ENCODE measurements at places on chromosomes 13 and 19.

DNA sequence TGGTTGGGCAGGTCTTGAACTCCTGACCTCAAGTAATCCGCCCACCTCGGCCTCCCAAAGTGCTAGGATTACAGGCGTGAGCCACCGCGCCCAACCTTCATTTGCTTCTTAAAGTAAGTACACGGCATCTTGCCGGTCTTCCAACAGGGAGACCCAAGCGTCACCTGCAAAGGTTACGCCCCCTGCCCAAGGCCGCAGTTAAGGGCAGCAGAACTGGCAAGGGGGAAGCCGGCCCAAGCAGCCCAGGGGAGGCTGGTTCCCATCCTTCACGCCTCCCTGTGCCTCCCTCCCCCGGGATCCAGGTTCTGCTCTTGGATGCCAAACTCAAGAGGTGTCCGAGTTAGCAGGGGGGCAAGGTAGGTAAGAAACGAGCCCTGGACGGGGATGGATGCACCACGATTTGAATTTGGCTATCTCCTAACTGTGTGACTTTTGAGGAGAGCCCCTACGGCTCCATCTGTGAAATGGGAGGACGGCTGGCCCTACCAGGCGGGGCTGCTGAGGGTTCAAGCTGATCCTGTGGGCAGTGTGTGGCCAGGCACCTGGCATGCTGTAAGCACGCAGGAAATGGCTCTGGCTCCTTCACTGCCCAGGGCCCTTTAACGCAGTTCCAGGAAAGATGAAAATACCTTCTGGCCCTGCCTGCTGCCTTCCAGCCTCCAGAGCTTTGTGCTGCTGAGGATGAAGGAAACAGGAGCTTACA lies 9.0 kb downstream of the RFX1 start:
- no peak for DNase-seq

- DNase-seq, result no peak
Observed at GRCh38 chr13:93364166-93364565, 137.6 kb downstream of the GPC6 start.

DNA sequence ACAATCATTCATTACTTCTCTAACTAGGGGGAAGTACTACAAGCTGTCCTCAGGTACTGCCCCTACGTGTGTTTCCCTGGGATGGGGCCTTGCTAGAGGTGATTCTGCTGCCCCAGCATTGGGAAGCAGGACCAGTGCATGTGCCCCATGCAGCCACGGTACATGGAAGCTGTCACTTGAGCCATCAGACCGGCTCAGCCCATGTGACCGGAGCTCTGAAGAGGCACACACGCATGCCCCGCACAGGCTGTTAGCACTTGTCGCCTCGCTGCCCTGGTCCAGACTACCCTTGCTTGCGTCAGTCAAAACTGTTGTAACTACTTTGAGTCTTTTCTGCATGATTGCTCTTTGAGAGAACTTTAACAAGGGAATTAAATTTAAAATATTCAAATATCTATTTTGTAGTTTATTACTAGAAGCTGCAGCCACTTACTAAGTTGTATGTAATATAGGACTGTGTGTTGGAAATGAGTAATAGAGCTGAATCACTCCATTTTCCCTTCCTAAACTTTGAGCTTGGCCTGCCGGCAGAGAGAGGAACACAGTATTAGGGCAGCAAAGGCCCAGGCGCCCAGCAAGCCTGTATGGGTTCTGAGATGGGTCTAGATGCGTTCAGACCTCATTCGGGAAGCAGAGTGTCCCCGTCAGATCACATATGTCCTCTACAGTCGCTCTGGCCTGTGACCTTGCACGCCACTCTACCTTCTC lies 42.2 kb downstream of the DHRS12 start:
- DNase-seq, result no peak

DNA sequence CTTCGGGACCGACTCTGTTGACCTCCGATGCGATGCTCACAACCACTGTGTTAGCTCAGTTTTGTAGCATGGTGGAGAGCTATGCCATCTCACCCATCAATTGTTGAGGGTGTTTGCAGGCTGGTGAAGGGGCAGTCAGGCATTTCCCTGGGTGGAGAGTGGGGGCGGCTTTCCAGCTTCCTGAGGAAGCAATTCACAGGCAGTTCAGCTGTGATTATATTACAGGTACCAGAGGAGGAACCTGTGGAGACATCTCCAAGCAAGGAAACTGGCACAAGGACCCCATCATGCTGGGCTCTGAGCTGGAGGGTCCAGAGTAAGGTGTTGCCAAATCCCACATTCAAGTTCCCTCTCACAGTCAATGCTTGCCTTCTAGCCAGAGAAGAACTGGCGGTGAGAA lies 166.0 kb upstream of the ZNF536 start:
- no peak for DNase-seq

DNA sequence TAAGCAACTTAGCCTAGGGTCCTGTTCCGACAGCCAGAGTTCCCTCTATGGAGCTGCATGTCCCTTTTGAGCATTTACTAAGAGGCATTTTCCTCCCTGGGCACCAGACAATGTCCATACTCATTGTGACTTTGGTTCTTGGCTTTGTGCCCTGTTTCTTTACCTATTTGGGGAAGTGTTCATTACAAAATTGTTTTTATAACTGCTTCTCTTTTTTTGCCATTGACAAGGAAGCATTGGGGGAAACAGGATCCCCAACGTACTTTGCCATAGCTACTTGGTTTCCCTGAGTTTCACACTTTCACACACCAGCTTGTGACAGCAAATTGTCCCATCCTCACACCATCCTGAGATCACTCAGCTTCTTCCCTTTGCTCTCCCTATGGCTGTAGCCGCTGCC lies 81.1 kb upstream of the SIAH3 start:
- DNase-seq, result no peak

GRCh38 chr13:113491418-113491883 lies 940 bp upstream of the DCUN1D2 start:
- no peak for DNase-seq

DNA sequence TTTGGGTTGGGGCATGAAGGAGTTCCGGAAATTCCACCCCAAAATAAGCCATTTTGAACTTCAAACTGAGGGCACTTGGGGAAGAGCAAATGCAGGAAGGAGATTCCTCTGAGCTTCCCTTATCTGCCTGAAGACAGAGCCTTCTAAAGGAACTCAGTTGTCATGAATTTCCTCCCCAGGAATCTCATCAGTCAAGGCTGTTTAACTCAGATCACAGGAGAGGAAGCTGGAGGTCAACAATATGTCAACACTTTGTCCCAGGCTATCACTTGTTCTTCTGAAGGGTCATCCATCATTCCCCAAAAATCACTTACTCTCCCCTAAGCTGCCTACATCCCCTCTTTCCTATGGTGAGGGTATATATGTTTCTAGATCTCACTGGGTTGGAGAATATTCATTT lies 26.0 kb upstream of the CHST8 start:
- DNase-seq, result no peak

GRCh38 chr13:26837997-26838396 lies 77.4 kb upstream of the GPR12 start:
- no peak for DNase-seq

GRCh38 chr19:16257509-16258002 lies 59.8 kb downstream of the AP1M1 start:
- no peak for DNase-seq

- DNase-seq, result no peak
Observed at GRCh38 chr19:32104850-32105235, 240.6 kb upstream of the ZNF507 start.

- DNase-seq, result no peak
Observed at GRCh38 chr13:100440751-100441425, 147.7 kb downstream of the GGACT start.

GRCh38 chr19:6396305-6396704 lies 3.3 kb upstream of the GTF2F1 start:
- no peak for DNase-seq

Data from central memory CD4-positive, alpha-beta T cell (primary cell).